ENCODE measurements at places on chromosomes 7 and 10.

DNA sequence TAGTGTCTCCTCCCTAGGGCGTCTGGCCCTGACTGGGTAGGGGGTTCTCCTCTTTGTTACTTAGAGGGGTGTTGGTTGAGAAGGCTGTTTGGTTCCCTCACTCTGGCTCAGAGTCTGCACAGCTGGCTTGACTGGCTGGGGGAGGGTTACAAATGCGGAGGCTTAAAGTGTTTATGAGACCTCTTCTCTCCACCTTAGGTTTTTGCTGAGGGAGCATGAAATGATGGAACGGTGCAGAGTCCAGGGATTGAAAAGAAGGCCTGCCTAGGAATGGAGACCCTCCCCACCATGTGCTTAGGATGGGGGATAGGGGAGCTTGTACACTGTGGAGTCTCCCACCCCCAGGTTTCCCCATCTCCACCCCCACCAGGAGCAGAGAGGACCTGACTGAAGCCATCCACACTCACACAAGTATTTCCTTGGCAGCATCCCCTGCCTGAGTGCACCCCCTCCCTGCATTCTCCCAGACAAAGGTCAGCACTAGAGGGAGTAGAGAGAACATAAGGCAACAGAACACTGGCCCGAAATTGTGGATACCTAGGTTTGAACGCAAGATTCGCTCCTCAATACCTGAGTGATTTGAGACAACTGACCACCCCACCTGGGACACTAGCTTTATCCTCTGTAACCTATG is 1.7 kb upstream of the LDB1 start:
- DNase-seq, result no peak

DNA sequence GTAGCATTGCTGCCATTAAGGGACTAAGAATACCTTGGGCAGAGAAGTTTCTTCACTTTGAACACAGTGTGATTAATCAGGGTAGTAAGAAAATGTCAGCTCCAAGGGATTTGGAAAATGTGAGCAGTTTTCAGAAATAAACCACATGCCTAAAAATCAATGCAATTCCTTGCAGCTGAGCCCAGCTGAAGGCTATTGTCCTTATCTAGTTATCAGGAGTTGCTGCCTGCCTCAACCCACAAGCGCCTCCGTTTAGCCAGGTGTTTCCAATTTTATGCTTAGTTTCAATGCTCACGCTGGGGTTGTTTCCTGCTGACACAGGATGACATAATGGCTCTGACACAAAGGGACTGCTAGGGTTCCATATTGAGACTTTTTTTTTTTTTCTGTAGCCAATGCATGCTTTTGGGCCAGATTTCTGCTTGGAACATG is 132.3 kb upstream of the ANK3 start:
- no peak for DNase-seq

DNA sequence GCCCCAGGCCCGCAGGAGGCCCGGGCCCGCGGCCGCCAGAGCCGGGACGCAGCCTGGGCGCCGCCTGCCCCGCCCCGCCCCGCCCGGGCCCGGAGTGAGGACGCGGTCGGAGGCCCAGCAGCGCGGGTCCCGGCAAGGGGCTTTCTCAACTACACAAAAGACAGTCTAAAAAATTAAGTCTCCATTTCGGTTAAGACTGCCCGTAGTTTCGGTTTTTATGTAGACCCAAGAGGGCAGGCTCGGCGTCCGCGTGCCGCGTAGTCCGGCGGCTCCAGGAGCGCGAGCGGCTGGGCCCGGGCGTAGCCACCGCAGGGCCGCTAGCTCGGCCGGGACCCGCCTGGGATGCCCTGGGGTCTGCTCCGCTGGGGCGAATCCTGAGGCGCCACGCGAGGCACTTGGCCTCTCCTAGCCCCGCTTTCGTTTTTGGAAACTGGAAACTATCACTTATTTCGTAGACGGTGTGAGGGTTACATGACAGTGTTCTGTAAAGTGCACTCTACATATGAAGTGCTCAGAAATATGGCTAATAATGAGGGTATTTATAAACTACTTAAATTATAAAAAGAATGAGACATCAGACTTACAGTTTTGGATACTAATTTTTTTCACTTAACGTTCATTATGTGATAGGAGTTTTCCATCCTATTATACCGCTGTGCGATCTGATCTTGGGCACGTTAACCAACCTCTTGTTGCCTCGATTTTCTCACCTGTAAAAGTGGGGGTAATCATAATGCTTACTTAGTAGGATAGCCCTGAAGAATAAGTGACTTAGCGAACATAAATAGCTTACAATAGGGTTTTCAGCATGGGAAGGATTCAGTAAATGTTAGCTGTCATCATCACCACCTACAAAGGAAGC is 573 bp downstream of the BLVRA start:
- DNase-seq, result peak; percentile 50

DNA sequence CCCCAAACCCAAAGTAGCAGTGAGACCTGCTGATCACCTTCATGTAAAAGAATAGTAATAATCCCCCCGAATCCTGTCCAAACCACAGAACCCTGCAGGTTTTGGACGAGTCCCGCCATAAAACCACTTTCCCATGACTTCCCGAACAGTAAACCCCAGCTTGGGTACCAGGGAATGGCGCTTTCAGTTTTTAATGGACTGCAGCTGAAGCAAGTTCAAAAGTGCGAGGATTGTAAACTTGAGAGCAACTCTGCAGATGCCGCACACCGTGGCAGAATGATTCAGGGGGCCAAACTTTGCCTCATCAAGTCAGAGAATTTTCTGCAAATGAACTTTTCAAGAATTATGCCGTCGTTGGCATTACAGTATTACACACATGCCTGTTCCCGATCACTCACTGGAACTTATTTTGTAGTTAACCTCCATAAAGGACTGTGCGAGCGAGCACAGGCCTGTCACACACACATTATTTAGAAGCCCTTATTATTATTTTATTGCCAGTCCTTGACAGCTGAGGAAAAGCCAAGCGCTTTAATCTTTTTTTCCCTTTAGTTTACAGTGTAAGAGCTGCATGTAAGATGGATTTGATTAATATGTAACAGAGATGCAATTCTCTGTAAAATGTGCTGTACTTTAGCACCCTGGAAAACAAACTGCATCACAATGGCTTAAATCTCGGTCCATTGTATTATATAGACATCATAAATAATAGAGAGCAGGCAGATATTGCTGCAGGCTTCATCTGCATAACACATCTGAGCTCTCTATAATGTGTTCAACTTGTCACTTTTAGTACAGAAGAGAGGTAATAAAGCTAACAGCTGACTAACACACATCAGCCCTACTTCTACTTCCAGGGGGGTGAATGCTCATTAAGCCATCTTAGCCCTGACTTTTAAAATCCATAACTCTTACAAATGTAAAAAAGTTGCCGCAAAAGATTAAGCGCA is 493.5 kb upstream of the GALNT17 start:
- DNase-seq, result no peak

- DNase-seq, result no peak
These were observed 69.7 kb downstream of the PRSS58 start for GRCh38 chr7:142188154-142188553.

DNA sequence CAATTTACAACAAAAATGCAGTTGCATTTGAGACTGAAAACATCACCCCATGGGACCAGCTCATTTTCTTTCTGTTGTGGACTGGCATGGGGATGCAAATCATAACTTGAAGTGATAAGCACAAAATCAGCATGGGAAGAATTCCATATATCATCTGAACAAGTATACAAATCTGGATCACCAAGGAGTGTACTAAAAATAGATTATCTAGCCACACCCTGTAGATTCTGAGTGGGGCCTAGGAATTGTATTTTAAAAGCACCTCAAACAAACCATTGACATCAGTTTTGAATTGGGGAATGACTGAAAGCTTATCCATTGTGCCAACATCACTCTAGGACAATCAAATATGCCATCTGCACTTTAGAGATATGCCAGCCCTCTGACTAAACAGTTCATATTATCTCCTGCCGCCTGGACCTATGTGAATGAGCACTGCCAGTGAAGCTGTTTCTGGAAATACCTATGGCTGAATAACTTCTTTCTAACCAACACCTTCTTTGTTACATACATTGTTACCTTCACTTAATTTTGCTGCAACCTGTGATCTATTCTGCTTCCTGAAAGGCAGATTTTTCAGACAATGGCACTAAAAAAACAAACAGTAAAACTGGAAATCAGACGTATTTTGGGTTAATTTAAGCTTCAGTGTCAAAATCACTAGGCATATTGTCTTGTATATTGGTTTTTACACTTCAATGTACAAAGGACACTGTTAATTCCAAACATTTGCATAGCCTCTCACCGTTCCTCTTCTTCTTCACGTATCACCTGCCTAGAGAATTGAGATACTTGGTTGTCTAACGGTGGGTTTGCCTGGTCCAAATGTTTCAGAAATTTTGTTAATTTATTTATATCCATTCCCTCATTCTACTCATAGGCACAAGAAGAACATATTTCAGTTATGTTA is 42.4 kb upstream of the HGF start:
- DNase-seq, result no peak

Data from Caki2 (cell line).